ENCODE measurements at places on chromosomes 3 and 15.

DNA sequence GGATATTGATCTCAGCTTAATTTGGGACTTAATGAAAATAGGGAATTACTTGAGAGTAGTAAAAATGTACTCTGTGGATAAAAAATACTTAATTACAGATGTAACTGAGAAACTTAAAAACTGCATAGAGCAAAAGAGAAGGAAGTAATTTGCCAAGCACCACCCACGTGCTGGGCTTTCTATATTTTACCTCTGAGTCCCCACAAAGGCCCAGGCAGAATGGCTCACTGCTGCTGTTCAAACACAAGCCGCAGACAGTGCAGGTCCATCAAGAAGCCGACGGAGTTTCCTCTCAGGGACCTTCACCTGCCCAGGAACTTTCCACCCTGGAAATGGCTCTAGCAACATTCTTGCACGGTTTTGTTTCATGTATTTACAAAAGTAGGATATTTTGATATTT is 77.2 kb upstream of the TRPM1 start:
- no peak for ATAC-seq

DNA sequence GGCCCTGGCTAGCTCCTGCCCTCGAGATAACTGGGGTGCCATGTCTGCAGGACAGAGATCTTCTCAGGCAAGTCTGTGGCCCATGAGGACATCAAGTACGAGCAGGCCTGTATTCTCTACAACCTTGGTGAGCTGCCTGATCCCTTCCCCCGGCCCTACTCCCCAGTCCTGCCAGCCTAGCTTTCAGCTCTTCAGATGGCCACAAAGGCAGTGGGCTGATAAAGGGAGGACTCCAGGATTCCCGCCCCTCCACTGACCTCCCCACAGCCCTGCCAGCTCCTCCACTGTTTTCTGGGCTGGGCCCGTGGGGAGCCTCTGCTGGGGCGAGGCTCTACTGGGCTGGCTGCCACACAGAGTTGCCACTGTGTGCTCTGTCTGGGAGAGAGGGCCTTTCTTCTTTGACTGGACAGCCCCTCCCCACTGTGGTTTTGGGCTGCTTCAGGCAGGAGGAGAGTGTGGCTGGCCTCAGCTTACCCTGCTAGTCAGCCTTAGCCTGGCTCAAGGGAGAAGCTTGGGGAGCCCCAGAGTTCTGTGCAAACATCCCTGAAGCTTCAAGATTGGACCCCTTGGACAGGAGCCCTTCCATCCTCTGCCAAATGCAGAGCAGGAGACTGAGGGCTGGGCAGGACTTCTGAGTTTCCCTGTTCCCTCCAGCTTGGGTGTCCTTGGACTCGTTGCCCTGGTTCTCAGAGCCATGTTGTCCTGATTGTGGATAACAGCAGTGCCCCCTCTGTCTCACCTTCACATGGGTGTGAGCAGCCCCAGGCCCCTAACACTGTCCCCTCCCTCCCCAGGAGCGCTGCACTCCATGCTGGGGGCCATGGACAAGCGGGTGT is 24.4 kb downstream of the PTPN23 start:
- peak; percentile 69 for ATAC-seq

GRCh38 chr3:102471491-102471890 is 36.7 kb downstream of the ZPLD1 start:
- ATAC-seq, result no peak

- ATAC-seq, result no peak
These were observed 616.7 kb upstream of the SUCLG2 start for GRCh38 chr3:68271145-68271544.

Data from motor neuron (in vitro differentiated cells).